Kidney tubule cell (primary cell): ENCODE measurements at places on chromosomes 6 and 20.

DNA sequence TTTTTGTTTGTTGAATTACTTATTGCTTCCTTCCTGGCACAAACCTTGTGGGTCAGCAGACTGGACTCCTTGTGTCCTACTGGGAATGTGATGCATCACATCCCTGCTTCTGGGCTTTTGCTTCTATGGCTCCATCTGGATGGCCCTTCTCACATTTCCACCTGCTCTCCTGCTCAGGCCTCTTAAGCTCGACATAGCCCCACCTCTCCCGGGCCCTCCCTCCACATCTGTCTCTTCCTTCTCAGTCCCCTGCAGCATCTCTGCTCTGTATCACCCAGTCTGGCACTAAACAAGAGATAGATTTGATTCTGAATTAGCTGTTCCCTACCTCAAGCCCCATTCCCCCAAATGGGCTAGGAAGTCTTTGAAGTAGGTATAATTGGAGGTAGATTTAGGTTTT, 356.8 kb downstream of the DHX35 start:
- no peak for DNase-seq

GRCh38 chr6:26401987-26402658, at the start of gene BTN3A1:
Gene BTN3A1 (plus strand): TSS chr6:26402275. CDS start chr6:26405564, 3,289 bp downstream.
- DNase-seq, result peak; percentile 75

- no peak for DNase-seq
Observed at GRCh38 chr20:4036351-4036750, 21.0 kb upstream of the RNF24 start.

GRCh38 chr6:167073679-167074274, 49.1 kb upstream of the CCR6 start:
- DNase-seq, result no peak

- DNase-seq, result peak; percentile 35
Observed at GRCh38 chr6:127267646-127268625, 1.3 kb downstream of the RNF146 start.

GRCh38 chr20:62832212-62832922, 15.5 kb downstream of the COL9A3 start:
- peak; percentile 16 for DNase-seq

DNA sequence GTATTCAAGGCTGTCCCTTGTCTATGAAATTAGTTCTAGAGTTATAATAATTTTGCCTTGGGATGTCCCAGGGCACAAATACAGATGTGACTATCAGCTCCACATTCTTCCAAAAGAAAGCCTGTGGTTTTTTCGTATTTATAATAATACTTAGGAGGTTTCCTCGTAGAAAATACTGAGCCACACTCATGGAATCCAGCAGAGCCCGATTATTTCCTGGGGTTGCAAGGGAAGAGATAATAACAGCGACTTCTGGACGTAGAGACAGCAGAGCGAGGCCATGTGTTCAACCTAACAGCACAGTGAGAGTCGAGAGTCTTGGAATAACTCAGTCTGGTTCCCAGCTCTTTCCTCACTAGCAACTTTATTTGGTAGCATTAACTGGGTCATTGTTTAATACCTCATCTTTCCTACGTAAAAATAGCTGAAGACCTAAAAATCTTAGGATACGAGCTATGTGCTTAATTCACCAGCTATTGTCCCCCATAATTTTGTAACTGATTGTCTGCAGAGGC, 21.2 kb downstream of the CD83 start:
- DNase-seq, result no peak

DNA sequence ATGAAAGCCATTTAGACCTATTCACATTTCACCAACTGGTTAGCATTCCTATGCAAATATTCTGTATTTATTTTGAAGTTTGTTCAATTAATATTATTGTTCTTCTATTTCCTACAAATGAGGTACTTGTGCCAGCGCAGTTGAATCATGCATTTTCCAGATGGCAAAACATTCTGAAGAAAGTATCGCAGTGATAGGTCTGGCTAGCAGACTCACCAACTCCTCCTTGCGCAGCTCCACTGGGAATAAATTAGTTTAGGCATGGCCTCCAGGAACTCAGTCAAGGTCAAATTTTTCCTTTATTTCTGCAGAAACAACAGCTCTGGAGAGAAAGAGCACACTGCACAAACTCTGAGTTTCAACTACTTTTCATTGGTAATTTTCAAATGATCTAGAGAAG, 437.7 kb downstream of the COL12A1 start:
- DNase-seq, result no peak

DNA sequence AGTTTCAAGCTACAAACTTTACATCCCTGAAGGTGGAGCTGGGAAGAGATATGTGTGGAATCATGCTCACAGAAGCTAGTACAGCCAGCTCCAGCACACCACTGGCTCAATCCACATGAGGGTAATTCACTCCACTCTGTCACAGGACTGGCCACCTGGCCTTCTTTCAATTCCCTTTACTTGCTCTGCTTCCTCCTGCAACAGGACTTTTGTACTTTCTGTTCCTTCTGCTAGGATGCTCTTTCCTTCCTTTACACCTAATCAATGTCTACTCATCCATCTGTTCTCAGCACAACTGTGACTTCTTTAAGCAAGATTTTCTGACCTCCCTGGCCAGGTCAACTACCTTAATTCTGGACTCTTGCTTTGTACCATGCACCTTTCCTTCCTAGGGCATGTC, 39.4 kb upstream of the MYB start:
- DNase-seq, result no peak

DNA sequence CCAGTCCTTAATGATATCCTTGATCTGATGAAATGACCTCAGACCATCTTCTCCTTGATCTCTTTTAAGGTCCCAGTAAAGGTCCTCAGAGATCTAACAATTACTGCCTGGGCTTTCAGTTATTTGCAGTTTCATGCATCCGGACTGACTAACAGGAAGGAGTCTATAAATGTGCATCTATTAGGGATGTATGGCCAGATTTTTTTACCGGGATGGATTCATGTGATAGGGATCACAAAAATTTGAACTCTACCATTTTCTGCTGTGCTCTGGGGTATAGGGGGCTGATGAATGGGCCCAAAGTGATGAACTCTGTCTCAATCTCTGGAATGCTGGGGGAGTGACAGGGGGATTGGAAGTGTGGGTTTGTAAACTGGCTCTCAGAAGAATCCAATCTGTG, 36.2 kb upstream of the SCUBE3 start:
- no peak for DNase-seq

DNA sequence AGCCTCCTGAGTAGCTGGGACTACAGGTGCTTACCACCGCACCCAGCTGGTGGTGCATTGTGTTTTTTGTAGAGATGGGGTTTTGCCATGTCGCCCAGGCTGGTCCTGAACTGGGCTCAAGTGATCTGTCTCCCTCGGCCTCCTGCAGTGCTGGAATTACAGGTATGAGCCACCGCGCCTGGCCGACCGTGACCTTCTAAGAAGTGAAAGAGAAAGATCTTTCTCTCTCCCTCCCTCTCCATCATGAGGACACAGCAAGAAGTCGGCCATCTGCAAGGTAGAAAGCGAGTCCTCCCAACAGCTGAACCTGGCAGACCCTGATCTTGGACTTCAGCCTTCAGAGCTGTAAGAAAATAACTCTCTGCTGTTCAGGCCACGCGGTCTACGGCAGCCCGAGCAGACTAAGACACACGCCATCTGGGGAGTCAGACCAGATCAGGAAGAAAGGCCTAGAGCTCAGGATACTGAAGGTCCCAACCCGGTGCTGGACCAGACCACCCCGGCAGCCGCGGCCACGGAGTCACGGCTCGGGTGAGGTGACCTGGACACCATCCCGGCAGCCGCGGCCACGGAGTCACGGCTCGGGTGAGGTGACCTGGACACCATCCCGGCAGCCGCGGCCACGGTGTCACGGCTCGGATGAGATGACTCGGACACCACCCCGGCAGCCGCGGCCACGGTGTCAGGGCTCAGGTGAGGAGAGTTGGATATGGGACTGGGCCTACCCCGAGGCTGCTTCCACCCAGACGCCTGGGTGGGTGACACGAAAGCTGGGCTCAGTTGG, 9.6 kb downstream of the GMEB2 start:
- peak; percentile 80 for DNase-seq

DNA sequence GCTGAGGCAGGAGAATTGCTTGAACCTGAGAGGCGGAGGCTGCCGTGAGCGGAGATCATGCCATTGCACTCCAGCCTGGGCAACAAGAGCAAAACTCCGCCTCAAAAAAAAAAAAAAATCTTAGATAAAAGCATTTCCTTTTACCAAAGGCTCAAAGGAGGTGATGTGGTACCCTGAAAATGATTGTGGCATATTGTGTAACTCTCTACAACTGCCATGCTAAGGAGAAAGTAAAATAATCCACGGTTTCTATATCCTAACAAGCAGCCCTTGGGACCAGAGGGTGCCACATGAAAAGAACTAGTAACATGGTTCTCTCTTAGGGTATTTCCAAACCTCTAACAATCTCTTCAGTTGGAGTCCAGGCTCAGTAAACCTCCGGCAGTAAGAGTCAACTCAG, 38.8 kb upstream of the SLA2 start:
- no peak for DNase-seq

- DNase-seq, result no peak
Observed at GRCh38 chr6:98452685-98453084, 381.7 kb upstream of the POU3F2 start.

DNA sequence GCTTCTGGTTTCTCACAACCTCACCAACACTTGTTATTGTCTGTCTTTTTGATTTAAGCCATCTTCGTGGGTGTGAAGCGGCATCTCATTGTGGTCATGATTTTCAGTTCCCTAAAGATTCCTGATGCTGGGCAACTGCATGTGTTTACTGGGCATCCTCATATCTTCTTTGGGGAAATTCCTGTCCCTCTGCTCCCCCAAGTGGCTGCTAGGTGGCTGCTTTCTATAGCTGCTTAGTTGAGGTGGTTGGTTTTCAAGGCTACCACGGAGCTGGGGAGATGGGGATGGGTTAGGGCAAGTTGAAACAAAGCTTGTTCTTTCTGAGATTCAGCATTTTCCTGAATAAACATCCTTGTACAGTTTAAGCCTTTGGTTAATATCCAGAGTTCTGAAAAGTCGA, 403.9 kb upstream of the SULF2 start:
- peak; percentile 12 for DNase-seq

DNA sequence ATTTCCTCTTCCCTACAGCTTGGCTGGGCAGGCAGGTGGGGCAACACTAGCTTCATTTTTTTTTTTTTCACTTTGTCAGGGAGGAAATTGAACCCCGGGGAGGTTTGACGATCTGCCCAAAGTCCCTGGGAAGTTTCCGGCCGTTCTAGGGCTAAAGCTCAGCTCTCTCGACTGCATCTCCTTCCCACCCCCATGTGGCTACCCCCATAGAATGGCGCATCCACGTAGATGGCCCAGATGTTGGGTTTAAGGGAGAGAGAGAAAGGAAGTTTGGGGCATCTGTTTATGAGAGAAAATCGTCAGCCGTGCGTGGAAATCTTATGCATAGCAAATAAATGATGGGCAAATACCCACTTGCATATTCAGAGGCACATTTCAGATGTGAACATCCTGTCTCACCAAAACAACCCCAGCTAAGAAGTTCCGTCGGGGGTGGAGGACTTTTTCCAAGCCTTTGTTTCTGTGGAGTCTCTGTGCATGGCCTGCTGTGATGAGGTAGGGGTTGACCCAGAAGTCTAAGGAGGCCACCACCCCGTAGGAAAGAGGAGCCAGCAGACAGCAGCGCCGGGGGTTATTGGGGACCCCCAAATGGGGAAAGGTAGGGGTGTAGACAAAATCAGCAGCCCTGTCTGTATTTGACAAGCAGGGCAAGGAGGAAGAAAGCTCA, 40.5 kb upstream of the ZNF831 start:
- DNase-seq, result no peak

DNA sequence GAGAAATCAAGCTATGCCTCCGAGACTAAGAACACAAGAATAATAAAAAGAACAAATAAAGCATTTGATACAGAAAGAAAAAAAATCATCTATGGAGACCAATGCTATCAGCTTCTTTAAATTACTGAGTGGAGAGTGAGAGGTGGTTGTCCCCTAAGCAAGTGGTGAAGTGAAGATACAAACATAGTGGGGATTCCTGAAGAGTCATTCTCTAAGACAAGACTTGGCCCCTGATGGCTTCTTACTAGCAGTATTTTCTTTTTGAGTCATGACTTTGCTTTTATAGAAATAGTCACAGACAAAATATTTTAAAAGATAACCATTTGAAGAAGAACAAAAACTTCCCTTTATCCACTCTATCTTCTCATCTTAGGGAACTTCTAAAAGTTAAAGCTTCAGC, 261.4 kb upstream of the PRDM1 start:
- no peak for DNase-seq

DNA sequence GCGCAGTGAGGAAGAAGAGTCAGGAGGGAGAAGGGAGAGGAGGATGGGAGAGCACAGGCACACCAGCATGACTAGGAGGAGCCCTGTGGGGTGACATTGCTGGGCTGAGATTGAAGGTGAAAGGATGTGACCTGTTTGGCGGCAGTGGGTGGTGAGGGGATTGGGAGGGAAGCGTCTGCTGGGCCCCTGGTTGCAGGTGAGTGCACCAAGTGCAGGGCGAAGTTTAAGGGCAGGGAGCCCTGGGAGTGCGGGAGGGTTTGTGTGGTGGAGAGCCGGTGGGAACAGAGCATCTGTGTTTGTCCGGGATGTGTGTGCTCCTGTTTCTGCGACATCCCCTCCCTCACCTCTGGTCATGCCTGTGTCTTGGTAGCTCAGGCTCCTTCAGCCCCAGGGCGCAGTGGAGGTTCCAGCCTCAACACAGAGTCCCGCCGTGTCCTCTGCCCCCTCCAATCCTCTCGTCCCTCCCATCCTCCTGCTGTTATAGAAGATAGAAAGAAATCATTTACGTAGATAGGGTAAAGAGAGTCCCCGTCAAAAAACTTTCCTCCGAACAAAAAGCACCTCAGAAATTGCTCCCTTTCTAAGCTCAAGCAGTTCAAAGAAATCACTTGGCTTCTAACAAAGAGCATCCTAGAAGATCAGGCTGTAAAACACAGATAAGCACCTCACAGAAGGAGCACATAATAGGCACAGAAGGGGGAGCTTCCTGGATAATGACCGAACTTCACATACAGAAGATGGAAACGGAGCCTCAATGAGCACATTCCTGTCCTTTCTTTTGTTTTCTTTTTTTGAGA, 25.0 kb downstream of the ULBP1 start:
- DNase-seq, result no peak

DNA sequence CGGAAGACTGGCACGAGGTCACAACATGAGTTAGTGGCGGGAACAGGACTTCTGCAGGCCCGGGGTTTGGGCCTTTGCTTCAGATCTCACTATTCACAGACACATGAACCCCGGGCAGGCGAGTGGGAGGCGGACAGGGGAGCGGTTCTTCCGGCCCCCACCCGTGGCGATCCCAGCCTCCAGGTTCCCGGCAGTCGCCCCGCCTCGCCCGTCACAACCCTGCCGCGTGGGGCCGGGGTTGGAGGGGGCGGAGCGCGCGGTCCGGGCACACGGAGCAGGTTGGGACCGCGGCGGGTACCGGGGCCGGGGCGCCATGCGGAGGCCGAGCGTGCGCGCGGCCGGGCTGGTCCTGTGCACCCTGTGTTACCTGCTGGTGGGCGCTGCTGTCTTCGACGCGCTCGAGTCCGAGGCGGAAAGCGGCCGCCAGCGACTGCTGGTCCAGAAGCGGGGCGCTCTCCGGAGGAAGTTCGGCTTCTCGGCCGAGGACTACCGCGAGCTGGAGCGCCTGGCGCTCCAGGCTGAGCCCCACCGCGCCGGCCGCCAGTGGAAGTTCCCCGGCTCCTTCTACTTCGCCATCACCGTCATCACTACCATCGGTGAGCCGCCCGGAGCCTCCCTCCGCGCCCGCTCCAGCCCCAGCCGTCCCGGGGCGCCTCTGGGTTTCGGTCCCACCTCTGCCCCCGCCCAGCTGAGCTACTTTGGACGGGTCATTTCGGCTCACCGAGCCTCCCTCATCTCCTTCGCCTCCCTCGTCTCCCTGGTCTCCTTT, at the start of gene KCNK15:
Gene KCNK15, plus strand, starts transcription at position 268 of the 769 bp plus-strand sequence. Its CDS starts 46 bp downstream, at position 314.
- peak; percentile 17 for DNase-seq
